Thyroid gland (tissue), 4 donors: ENCODE measurements at places on chromosomes 5 and 9.
A peak's percentile ranks its signal among the peaks of the same experiment; 100 is the strongest.

GRCh38 chr9:73411494-73411893 lies 259.8 kb downstream of the ANXA1 start:
- no peaks in the 10 kb centered on the region for H3K36me3 ChIP-seq
- no peak overlapping the region for H3K4me3 ChIP-seq
- no peak overlapping the region for H3K27ac ChIP-seq
- DNase-seq, result no peak

DNA sequence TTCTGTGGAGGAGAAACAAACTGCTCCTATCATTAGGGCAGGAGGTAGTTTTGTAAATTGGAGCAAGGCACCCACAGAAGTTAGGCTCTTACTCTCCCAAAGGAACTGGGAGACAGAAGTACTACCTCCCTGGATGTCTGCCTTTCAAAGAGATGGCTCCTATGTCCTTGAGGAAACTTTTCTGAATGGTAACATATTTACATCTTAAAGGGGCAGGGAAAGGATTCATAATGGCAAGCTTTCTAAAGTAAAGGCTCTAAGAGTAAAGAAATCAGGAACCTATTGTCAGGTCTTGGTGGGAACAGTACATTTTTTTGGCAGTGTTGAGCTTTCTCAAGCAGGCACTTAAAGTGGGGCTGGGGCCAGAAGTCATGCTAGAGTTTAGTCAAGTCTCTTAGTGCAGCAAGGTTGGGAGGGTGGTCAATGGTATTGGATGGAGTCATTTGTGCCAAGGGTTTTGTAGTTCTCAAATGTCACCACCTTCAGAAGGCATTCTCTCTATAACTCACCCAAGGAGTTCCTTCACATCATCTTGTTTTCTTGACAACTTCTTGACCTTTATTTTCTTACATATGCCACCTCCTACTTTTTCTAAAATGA lies 26.3 kb upstream of the NDFIP1 start:
- peak overlapping the region; percentile 52 for H3K27ac ChIP-seq
- DNase-seq, result peak; percentile 70
- no peaks in the 10 kb centered on the region for H3K27me3 ChIP-seq
- no peak overlapping the region for H3K4me3 ChIP-seq
- H3K4me1 ChIP-seq, result peaks cover 41% of the 10 kb centered on the region

DNA sequence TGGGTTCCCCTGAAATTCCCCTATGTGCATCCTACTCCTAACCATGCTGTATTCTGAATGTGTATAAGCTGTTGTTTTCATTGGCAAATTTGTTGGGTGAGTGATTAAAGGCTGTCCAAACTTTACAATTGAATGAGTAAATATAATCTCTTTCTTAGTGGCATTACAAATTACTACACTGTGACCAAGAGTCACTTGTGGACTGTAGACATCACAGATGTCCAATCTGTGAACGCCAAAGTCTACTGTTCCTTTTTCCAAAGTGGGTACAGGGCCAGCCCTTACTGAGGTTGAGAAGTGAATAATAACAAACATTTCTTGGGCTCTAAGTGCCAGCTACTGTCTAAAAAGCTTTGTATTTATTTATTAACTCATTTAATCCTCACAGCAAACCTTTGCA lies 29.7 kb downstream of the MTMR12 start:
- no peaks in the 10 kb centered on the region for H3K27me3 ChIP-seq
- H3K36me3 ChIP-seq, result no peaks in the 10 kb centered on the region
- peaks cover 59% of the 10 kb centered on the region for H3K4me1 ChIP-seq
- DNase-seq, result no peak

GRCh38 chr5:88188458-88189132 lies 80.0 kb downstream of the TMEM161B start:
- no peaks in the 10 kb centered on the region for H3K36me3 ChIP-seq
- H3K4me1 ChIP-seq, result no peaks in the 10 kb centered on the region
- no peak for DNase-seq
- no peak overlapping the region for H3K4me3 ChIP-seq
- H3K27me3 ChIP-seq, result no peaks in the 10 kb centered on the region

DNA sequence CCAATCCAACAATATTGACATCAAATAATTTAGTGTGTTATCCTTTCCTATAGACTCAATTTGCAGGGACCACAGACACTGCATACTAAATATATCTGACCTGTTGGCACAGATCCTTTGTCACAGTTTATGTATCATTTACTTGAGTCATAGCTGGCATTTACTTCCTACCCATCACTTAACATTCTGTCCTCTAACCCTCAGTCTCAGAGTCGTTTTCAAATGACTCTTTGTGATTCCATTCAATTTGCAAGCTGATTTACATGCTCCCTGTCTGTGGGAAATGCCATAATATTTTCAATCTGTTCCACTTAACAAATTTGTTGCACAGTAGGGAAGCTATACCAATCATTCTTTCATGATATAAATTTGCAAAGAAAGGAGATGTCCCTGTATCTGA lies 265.7 kb upstream of the EDIL3 start:
- H3K4me3 ChIP-seq, result no peak overlapping the region
- H3K36me3 ChIP-seq, result no peaks in the 10 kb centered on the region
- DNase-seq, result no peak
- no peaks in the 10 kb centered on the region for H3K27me3 ChIP-seq

GRCh38 chr5:67265951-67266350 lies 69.4 kb upstream of the CD180 start:
- DNase-seq, result no peak
- H3K27me3 ChIP-seq, result no peaks in the 10 kb centered on the region
- no peaks in the 10 kb centered on the region for H3K36me3 ChIP-seq
- no peak overlapping the region for H3K4me3 ChIP-seq
- no peak overlapping the region for H3K27ac ChIP-seq

DNA sequence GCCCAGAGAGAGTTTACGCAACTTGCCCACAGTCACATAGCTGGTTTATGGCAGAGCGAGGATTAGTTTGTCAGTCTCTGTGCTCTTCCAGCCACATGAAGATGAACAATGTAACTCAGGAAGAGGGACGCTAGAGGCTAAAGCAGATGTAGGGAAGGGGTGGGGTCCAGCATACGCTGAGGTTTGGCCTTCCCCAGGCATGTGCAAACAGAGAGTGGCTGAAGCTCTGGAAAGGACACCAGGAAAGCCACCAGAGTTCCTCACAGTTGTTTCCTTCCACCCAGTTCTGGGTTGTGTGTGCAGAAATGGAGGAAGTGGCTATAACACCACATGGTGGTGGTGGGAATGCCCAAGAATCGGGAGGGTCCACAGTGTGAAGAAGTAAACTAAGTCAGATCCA lies 60.0 kb downstream of the SNX18 start:
- no peak overlapping the region for H3K27ac ChIP-seq
- peaks cover 14% of the 10 kb centered on the region for H3K4me1 ChIP-seq

GRCh38 chr9:69380811-69381210 lies 55.8 kb downstream of the ENTREP1 start:
- no peak overlapping the region for H3K27ac ChIP-seq
- H3K36me3 ChIP-seq, result peaks cover 13% of the 10 kb centered on the region
- no peaks in the 10 kb centered on the region for H3K27me3 ChIP-seq
- no peak overlapping the region for H3K4me3 ChIP-seq
- peaks cover 50% of the 10 kb centered on the region for H3K4me1 ChIP-seq
- DNase-seq, result no peak

- H3K4me3 ChIP-seq, result no peak overlapping the region
- H3K27me3 ChIP-seq, result no peaks in the 10 kb centered on the region
- DNase-seq, result no peak
- H3K4me1 ChIP-seq, result peaks cover 4% of the 10 kb centered on the region
- H3K27ac ChIP-seq, result no peak overlapping the region
- no peaks in the 10 kb centered on the region for H3K36me3 ChIP-seq
Measured at GRCh38 chr9:68685770-68686169, 19.3 kb upstream of the PIP5K1B start.

DNA sequence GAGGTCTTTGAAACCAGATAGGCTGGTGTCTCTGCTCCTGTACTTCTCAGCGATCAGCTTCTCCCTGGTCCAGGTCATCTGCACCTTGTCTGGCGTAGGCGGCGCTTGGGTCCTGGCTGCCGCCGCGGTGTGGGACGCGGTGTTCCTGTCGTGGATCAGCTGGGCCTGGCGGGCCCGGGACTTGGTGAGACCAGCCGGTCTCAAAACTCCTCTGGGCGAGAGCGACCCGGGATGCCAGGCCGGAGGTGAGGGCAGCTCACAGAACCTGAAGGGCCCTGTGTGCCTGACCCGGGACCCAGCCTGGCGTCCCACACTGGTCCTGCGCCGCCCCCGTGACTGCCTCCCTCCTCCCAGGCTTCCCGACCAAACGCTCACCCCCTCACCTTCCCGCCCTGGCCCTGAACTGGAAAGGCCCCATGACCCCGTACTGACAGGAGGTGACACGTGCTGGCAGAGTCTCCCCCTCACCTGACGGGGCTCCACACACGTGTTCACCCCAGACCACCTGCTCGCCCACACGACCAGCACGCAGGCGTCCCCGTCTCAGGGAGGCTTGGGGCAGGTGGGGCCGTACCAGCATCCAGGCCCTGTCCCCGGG lies 49.0 kb downstream of the NKD2 start:
- no peaks in the 10 kb centered on the region for H3K27me3 ChIP-seq
- H3K27ac ChIP-seq, result no peak overlapping the region
- H3K4me3 ChIP-seq, result no peak overlapping the region
- H3K36me3 ChIP-seq, result peaks cover 37% of the 10 kb centered on the region
- H3K4me1 ChIP-seq, result no peaks in the 10 kb centered on the region
- no peak for DNase-seq

- H3K27ac ChIP-seq, result no peak overlapping the region
- H3K27me3 ChIP-seq, result no peaks in the 10 kb centered on the region
- H3K4me3 ChIP-seq, result no peak overlapping the region
- no peaks in the 10 kb centered on the region for H3K4me1 ChIP-seq
- peaks cover 2% of the 10 kb centered on the region for H3K36me3 ChIP-seq
Measured at GRCh38 chr5:176474476-176474875, 26.3 kb downstream of the FAF2 start.

GRCh38 chr9:9719373-9720112 lies 893.3 kb downstream of the PTPRD start:
- no peak overlapping the region for H3K4me3 ChIP-seq
- H3K27me3 ChIP-seq, result no peaks in the 10 kb centered on the region
- H3K4me1 ChIP-seq, result no peaks in the 10 kb centered on the region
- H3K36me3 ChIP-seq, result no peaks in the 10 kb centered on the region

DNA sequence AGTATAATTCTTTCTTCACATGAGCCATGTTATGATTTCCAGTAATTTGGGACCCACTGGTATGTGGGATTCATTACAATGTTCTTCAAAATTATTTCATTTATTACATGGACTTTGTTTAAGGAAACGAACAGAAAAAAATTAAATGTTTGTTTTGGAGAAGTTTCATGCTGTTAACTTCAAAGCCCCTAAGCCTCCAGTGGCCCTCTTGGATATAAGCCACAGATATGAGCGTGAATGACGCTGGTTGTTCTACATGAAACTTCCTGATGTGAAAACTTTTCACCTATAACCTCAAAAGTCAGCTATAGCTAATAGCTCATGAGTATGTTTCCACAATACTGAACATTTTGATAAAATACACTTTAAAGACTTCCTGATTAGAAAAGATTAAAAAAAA lies 334.2 kb downstream of the PDE4D start:
- no peaks in the 10 kb centered on the region for H3K27me3 ChIP-seq
- H3K4me1 ChIP-seq, result no peaks in the 10 kb centered on the region
- no peaks in the 10 kb centered on the region for H3K36me3 ChIP-seq
- H3K4me3 ChIP-seq, result no peak overlapping the region

GRCh38 chr5:6780802-6781391 lies 67.7 kb downstream of the TENT4A start:
- peak; percentile 22 for DNase-seq
- H3K27me3 ChIP-seq, result no peaks in the 10 kb centered on the region
- no peaks in the 10 kb centered on the region for H3K4me1 ChIP-seq
- no peaks in the 10 kb centered on the region for H3K36me3 ChIP-seq
- no peak overlapping the region for H3K27ac ChIP-seq

GRCh38 chr5:159475026-159475425 lies 144.7 kb upstream of the IL12B start:
- no peak overlapping the region for H3K27ac ChIP-seq
- no peaks in the 10 kb centered on the region for H3K27me3 ChIP-seq
- no peaks in the 10 kb centered on the region for H3K4me1 ChIP-seq
- H3K36me3 ChIP-seq, result no peaks in the 10 kb centered on the region
- no peak overlapping the region for H3K4me3 ChIP-seq
- DNase-seq, result no peak

GRCh38 chr9:109861499-109861898 lies 81.5 kb downstream of the PALM2AKAP2 start:
- H3K36me3 ChIP-seq, result no peaks in the 10 kb centered on the region
- no peak overlapping the region for H3K4me3 ChIP-seq
- peaks cover 8% of the 10 kb centered on the region for H3K4me1 ChIP-seq

DNA sequence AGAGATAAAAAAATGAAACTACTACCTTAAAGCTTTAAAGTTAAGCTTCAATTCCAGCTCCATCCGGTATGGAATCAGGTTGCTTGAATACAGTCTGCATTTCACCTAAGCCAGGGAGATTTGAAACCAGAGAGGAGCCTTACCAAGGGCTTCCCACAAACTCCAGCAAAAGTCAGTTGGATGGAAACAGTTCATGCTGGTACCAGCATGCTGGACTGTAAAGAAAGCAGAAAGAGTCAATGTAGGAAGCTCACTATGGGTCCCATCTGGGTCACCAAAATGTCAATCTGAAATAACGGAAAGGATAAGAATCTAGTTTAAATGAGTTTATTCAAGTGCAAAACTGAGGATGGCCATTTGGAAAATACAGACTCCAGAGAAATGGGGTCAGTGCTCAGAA lies 65.3 kb downstream of the CDO1 start:
- H3K36me3 ChIP-seq, result no peaks in the 10 kb centered on the region
- no peaks in the 10 kb centered on the region for H3K27me3 ChIP-seq

- no peak for DNase-seq
- no peak overlapping the region for H3K27ac ChIP-seq
- no peaks in the 10 kb centered on the region for H3K36me3 ChIP-seq
Measured at GRCh38 chr9:8514760-8515159, 715.2 kb upstream of the DMAC1 start.

- H3K4me3 ChIP-seq, result no peak overlapping the region
- H3K27ac ChIP-seq, result no peak overlapping the region
- no peaks in the 10 kb centered on the region for H3K36me3 ChIP-seq
Measured at GRCh38 chr5:134029156-134029555, 24.4 kb upstream of the VDAC1 start.

GRCh38 chr9:80025131-80025530 lies 453.4 kb downstream of the TLE4 start:
- H3K4me3 ChIP-seq, result no peak overlapping the region
- no peaks in the 10 kb centered on the region for H3K4me1 ChIP-seq
- no peak overlapping the region for H3K27ac ChIP-seq
- H3K36me3 ChIP-seq, result no peaks in the 10 kb centered on the region
- DNase-seq, result no peak
- H3K27me3 ChIP-seq, result no peaks in the 10 kb centered on the region

DNA sequence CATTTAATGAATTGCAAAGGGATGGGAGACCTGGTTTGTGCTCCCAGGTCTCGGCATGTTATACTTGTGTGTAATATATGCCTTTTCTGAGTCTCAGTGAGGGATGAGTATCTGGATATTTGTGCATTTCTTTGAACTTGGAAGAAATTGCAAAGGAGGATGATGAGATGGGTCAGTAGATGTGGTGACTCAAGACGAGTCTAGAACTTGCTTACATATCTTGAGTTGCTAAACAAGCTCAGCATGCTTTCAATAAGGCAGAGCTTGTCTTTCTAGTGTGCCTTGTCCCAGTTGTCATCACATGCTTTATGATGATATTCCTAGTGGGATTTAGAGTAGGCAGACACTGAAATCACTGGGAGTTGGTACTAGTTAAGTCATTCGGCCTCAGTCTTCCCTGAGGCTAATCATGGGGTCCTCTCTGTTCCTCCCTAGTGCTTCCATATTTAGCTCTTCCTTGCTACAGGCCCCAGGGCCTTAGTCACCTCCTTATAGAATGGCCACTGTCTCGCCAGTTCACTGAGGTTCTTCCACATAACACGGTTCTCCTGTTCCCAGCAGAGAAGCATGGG lies 222.3 kb downstream of the ARRDC3 start:
- H3K27me3 ChIP-seq, result no peaks in the 10 kb centered on the region
- H3K27ac ChIP-seq, result no peak overlapping the region
- no peak overlapping the region for H3K4me3 ChIP-seq

- no peak overlapping the region for H3K4me3 ChIP-seq
- H3K36me3 ChIP-seq, result peaks cover 21% of the 10 kb centered on the region
- no peak for DNase-seq
- H3K27me3 ChIP-seq, result no peaks in the 10 kb centered on the region
Measured at GRCh38 chr9:137811283-137811870, 66.2 kb upstream of the CACNA1B start.
